Kidney glomerular epithelial cell (primary cell): ENCODE measurements at places on chromosomes 6 and 20.

DNA sequence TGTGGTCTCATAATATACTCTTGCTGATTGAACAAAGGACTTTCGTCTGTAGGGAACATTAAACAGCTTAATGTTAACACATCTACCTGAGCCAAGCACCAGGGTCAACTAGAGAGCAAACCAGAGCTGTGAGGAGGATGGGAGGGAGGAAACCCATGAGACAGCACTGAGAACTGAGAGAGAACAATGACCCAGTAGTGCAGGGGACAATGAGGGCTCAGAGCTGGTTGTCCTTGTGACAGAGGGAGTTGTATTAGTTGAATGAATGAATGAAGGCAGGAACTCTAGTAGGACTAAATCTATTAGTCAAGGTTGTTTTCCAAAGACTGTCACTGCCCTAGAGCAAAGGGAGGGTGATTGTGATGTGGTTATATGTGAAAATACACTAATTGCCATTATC lies 28.2 kb upstream of the GSTA4 start:
- no peak for DNase-seq

GRCh38 chr6:164195278-164195941 lies 780.9 kb downstream of the QKI start:
- DNase-seq: no peak

GRCh38 chr6:139376604-139377218 lies 2.3 kb upstream of the CITED2 start:
- peak; percentile 74 for DNase-seq

GRCh38 chr6:161153725-161154124 lies 120.1 kb downstream of the AGPAT4 start:
- DNase-seq: no peak

DNA sequence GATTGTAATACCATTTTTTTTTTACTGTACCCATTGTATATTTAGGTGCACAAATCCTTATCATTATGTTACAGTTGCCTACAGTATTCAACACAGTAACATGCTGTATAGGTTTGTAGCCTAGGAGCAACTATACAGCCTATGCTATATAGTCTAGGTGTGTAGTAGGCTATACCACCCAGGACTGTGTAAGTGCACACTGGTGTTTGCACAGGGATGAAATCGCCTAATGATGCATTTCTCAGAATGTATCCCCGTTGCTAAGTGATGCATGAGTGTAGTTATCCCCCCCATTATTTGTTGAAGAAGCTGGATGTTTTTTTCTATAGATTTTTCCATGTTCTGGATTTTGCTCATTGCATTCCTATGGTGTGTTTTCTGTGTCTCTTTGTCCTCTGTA lies 12.9 kb downstream of the RALY start:
- DNase-seq: no peak

- DNase-seq: no peak
Observed at GRCh38 chr6:20606831-20607230, 72.6 kb downstream of the CDKAL1 start.

- DNase-seq: peak; percentile 29
Observed at GRCh38 chr20:37282556-37282955, 6.9 kb upstream of the MANBAL start.

DNA sequence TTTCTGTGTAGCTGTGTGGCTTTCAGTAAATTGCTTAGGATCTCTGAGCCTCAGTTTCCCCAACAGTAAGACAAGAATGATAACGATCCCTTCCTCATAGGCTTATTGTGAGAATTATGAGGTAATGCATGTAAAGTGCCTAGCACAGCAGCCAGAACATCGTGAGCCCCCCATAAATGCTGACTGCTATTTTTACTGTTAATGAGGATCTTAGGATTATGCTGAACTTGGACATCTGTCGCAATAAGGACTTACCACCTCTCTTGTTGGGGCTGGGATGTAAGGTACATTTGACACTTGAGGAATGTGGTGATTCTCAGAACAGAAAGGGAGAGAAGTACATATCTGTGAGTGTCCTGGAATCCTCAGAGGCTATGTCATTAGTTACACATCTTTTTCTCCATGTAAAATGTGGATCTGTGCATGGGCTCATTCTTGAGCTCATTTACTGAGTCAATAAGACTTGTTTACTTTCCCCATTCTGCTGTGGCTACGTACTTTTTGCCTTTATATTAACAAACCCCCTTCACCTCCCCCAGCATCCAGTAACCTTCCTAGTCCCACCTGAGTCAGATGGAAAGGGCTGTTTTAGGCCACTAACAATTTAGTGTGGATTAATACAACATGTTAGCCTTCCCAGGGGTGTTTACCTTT lies 64.4 kb upstream of the PLEKHG1 start:
- DNase-seq: no peak

DNA sequence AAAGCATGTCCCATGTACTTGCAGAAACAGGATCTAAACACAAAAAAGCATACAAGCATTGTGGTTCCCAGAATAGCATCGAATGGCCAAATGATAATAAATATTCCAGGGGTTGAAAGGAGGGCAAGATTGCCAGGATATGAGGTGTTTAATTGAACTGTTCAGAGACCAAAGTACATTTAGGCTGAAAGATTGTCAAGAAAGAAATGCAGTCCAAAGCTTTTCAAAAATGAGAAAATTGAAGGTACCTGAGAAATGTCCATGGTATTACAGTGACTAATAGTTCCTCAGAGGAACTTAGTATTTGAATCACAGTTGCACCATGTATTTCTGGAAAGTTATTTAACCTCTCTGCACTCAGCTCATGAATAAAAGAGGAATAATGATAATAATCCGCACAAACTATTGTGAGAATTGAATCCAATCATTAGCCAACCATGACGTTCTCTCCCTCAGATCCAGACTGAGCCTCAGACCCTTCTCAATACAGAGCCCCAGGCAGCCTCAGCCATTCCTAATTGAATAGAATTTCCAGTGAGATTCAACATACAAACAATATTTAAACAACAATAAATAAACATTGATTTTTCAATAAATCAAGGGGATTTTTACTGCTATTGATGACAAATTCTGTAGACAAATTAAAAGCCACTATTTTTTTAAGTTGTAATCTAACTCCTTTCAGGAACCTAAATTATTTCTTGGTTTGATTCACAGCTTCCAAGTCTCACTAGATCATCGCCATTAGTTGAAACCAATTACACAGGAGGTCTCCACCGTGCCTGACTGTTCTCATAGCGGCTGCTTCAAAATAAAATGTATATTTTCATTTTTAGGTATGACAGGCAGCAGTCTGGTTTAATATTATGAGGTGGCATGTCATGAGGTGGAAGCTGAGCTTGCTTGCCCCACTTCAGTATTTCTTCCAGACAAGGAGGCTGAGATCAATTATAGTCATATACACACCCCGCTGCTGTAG lies 144.3 kb upstream of the TENT5A start:
- peak; percentile 9 for DNase-seq
